ENCODE measurements at places on chromosomes 16 and 17.

DNA sequence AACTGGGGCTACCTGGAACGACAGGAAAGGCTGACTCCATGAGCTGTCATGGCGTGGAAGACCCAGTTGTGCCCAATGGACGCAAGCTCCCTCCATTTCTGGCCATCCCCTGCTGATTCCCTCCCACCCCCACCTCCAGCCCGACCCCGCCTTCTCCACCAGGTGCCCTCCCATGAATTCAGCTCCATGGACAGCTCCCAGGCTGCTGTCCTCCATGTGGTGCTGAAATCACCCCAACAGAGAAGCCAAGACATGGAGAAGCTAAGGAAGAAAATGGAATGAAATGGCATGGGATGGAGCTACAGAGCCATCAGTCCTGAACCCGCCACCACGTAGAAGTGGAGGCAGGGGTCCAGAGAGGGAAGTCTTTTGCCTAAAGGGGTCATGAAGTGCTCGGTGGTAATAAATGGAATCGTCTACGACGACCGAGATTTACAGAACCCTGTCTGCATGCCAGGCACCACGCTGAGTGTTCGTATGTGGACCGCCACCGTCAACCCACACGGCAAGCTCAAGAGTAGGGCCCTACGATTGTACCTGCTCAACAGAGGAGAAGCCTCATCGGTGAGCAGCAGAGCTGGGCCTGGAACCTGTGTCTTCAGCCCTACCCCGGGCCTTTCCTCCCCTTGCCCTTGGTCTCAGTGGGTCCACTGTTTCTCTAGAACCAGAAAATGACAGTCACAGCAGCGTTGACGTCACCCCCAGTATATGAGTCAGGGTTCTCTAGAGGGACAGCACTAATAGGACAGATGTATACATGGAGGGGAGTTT, 9.3 kb upstream of the ZC3H18 start:
- no peak for DNase-seq

DNA sequence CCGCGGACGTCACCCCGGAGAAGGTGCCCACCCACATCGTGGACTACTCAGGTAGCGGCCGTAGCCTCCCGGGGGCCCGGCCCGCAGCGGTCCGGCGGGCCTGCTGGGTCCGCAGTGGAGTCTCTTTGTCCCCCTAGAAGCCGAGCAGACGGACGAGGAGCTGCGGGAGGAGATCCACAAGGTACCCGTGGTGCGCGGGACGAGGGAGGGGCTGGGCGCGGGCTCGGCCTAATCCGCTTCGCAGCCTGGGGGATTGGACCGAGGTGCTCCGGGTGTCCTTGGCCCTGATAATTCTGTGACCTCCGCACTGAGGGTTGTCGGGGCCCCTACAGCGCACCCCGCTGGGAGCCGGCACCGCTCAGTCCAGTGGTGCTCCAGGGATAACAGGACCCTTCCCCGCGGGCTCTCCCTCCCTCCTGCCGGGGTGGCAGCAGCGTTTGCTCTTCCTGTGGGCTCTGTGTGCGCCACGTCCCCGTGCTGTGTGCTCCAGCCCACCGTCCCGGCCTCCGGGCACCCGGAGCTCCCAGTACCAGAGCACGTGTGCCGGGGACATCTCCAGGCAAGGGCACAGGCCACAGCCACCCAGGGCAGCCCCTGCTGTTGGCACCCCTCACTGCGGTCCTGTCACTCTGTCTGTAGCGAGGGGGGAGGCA, 713 bp downstream of the RHOT2 start:
- DNase-seq, result no peak

DNA sequence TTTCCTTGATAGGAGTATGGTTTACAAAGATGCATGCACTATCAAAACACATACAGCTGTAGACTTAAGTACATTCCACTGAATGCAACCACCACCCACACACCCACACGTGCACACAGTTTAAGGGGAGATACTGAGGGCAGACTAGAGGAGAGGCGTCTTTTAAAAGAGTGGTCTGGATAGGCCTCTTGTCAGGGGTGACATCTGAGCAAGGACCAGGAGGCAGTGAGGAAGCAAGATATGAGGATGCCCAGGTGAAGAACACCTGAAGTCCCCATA, 12.6 kb downstream of the MPHOSPH6 start:
- no peak for DNase-seq

DNA sequence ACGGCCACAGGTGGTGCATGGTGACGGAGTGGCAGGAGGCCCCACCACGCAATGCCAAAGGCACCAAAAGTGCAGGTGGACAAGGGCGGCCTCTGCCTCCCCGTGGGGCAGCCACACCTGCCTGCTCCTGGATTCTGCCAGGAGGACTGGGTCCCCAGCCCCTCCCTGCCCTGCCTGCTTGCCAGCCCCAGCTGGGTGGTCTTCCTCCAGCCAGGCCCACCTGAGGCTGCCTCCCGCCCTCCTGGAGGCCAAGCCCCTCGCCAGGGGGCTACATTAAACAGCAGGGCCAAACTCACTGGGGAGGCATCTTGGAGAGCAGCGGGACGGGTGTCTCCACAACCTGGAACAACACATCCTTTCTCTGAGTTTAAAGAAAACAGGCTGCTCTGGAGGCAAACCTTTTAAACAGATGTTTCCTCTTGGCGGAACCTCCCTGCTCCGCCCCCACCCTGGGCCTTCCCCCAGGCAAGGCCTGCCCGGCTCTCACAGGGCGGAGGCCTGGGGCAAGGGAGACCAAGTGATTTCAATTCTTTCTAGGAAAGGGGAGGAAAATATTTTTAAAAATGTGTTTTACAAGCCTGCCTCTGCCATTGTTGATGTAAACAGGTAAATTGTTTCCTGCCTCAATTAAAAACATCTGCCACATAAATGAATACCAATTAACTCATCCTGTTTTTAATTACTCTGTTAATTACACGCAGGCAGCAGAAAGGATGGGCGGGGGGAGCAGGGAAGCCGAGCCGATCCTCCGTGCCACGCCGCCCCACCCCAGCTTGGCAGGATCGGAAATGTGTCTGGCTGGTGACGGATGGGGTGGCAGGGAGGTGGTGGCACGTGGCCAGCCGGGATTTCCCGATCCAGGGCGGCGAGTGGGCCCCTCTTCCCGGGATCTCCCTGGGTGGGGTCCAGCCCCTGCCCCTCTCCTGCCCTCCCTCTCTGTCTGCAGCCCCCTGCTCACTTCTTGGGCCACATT, 54.4 kb upstream of the PABPN1L start:
- DNase-seq, result peak; percentile 88

DNA sequence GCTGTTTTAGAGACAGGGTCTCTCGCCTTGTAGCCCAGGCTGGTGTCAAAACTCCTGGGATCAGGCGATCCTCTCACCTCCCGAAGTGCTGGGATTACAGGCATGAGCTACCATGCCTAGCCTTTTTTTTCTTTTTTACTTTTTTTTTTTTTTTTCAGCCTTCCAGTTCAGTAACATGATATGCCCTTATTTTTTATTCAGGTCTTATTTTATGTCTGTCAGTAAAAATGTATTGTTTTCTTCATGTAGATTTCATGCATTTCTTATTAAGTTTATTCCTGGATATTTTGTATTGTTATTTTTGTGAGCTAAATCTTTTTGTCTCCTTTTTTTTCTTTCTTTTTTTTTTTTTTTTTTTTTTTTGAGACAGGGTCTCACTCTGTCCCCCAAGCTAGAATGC, 2.7 kb upstream of the FOXN1 start:
- DNase-seq, result no peak

DNA sequence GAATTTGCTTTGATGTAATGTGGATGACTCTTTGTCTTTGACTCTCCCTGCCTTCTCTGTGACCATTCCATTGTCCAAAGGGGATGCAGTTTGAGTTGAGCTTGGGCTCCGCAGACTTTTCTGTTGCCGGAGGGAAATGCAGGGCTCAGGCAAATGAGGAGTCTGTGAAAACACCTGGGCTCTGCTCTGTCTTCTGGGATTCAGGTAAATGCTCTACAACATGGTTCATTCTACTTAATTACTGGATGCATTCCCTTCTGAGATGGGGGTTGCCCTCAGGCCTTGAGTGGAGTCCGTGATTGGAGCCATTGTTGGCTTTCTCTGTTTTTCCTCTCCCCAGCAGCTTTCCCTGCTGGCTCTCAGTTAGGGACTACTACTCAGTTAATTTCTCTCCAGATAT, 26.4 kb upstream of the SPNS2 start:
- DNase-seq, result no peak

DNA sequence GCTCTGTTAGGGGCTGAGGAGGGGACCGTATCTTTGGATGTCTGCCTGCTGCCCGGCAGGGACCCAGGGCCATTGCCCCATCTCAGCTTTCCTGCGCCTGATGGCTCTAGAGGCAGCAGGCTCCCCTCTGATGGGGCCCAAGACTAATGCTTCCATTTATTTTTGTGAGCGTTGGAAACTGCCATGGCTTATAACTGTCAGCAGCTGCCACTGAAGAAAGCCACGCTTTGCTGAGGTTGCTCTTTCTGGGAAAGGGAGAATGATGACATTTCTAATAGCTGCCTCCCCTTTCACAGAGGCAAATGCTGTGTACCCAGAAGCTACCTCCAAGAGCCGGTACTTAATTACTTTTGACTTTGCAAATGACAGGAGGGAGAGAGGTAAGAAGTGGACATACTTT, 103.8 kb downstream of the HAPSTR1 start:
- no peak for DNase-seq

DNA sequence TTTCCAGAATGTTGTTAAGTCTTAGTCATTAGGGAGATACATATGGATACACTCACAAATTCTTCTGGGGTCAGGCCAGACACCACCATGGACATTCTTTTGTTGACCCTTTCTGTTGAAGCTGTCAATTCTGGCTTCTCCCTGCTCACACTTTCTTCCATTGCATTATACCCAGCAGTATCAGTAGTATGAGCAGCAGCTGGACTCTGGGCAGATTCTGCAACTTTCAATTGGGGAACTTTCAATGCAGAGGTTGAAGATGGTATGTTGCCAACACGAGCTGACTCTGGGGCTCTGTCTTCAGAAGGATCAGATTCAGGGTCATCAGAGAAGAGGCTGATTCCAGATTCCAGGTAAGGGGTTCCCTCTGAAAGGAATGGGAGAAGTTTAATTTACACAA, 45.8 kb downstream of the RND2 start:
- DNase-seq, result no peak

DNA sequence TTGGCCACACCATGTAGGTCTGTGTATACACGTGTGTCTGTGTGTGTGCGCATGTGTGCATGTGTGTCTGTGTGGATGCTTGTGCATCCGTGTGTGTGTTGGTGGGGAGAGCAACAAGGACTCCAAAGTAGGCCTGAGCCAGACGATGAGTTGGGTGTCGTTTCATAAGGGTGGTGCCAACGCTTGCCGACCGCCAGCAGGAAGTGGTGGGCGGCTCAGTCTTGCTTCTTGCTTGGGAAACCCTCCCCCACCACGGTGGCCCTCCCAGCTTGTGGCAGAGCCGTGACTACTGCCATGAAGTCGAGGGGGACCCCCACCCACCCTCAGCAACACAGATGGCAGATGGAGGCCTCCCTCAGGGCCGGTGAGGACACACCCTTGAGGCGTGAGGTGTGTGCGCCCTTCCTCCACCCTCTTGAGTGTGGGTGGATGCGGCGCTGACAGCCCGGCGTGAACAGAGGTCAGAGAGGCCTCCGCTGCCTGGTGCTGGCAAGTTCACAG, 17.5 kb downstream of the SBK1 start:
- DNase-seq, result no peak

GRCh38 chr16:68376590-68376989, 65.8 kb downstream of the PRMT7 start:
- DNase-seq, result no peak

DNA sequence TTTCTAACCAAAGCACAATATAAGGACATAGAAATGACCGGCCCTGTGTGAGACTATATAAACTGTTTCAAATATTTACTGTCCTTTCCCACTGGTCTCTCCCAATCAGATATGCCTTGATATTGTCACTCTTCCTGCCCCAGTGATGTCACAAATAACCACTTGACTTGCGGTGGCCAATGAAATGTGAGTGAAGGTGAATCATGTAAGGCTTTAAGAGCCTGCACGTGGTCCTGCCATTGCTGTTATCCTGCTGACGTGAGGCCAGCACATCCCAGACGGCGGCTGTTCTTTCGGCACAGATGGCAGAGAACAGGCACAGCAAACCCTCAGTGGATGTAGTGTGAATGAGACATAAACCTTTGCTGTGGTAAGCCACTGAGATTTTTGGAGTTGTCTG, 5.4 kb upstream of the KLHL11 start:
- DNase-seq, result no peak

- no peak for DNase-seq
These were observed 8.6 kb downstream of the ARHGAP17 start for GRCh38 chr16:25006504-25007056.

GRCh38 chr16:20740007-20740883, 1.4 kb downstream of the THUMPD1 start:
- no peak for DNase-seq

DNA sequence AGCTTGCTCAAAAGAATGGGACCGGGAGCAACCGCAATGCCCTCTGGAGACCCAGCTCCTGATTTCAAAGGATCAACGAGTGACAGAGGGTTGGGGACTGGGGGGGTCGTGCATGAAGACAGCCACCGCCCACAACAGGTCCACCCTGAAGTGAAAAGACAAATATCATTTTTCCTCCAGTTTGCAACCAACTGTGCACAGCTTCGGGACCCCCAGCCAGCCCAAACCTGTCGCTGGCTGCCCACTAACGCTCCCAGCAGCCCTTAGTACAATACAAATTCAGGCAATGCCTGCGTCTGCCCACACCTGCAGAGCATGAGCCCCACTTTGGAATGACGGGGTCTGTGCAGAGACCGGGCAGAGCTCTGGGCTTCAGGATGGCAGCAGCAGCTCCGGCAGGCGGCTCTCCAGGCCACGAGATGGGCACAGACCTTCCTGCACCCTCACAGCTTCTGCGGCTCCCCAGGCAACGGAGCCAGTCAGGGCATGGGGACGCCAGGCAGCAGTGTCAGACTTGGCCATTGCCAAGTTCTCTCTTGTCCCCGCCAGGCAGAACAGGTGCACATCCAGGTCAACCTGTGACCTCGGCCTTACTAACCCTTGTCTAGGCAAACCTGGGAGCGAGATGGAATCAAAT, 60.1 kb downstream of the TBC1D16 start:
- DNase-seq, result no peak

DNA sequence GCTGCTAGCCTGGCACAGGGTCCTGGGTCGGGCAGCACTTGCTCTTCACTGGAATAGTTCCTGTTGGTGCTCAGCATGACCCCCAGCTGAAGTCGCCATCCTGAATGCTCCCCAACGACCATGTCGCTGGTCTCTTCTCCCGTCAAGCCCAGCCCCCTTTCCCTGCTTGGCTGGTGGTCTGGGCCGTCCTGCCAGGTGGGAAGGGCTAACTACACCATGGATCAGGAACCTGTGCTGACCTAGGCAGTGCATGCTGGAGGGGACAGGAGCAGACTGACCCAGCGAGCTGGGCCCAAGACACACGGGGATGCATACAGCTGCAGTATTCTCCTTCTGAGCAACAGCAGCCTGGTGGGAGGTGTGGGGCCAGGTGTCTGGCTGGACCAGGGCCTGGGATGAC, 9.2 kb upstream of the SREBF1 start:
- DNase-seq, result no peak

- DNase-seq, result no peak
These were observed 70.7 kb downstream of the COG7 start for GRCh38 chr16:23382279-23382678.

Measured in GM13976 (cell line).